ENCODE measurements at places on chromosomes 7 and 10. TPM values are rescaled to one million over a fixed set of nuclear protein-coding genes. Genes with fewer than 3 reads are reported as not detected.

FGFR2 gene
- 0.17 TPM for total RNA-seq

DRGX gene
- total RNA-seq, result not detected

TMEM130 gene
- 0.26 TPM for total RNA-seq

HMX3 gene
- not detected for total RNA-seq

STOX1 gene
- under 0.01 TPM for total RNA-seq

DNAJC1 gene
- total RNA-seq, result 46.2 TPM

ASB15 gene
- not detected for total RNA-seq

MYO1G gene
- total RNA-seq, result under 0.01 TPM

POU6F2 gene
- under 0.01 TPM for total RNA-seq
